ENCODE measurements at places on chromosomes 1 and 21. TPM values are rescaled to one million over a fixed set of nuclear protein-coding genes. Genes with fewer than 3 reads are reported as not detected.

The HAO2 gene
- not detected for total RNA-seq

The ST7L gene
- 27.2 TPM for total RNA-seq

The SPRR2A gene
- total RNA-seq = not detected

The SLC35F3 gene
- not detected for total RNA-seq
